Cortex of kidney (tissue), 1 donor: ENCODE measurements at places on chromosomes 11 and 22.

GRCh38 chr11:123481640-123482039 is 51.6 kb downstream of the GRAMD1B start:
- DNase-seq, result no peak

- no peak for DNase-seq
Observed at GRCh38 chr11:65786786-65787636, at the start of gene OVOL1. TSS of gene OVOL1 (plus strand) at chr11:65787063. CDS start at chr11:65787374, 311 bp downstream.

- DNase-seq, result no peak
Observed at GRCh38 chr11:35167426-35167954, 28.5 kb downstream of the CD44 start.

- no peak for DNase-seq
Observed at GRCh38 chr11:117610045-117610444, 187.0 kb downstream of the DSCAML1 start.

- DNase-seq, result no peak
Observed at GRCh38 chr11:2273771-2274170, 3.4 kb upstream of the ASCL2 start.
